Renal cortical epithelial cell (primary cell): ENCODE measurements at places on chromosomes 7 and 10.

DNA sequence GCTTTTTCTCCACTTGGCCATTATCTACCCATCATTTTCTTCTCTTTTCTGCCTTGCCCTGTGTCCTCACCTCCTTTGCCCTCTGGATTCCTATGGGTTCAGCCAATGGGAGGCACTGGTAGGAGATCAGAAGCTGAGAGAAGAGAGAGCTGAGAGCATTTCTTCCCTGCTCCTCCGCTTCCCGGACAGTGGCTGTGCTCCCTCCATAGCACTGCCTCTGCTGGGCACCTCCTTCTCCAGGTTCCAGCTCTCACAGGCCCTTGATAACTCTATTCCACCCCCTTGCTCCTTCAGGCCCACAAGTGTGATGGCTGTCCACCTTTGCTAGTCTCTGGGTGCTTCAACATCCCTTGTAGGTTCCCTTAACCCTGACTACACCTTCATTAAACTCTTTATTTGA lies 79.6 kb downstream of the LSM5 start:
- DNase-seq, result no peak

- no peak for DNase-seq
Observed at GRCh38 chr10:3734111-3734510, 50.9 kb downstream of the KLF6 start.

DNA sequence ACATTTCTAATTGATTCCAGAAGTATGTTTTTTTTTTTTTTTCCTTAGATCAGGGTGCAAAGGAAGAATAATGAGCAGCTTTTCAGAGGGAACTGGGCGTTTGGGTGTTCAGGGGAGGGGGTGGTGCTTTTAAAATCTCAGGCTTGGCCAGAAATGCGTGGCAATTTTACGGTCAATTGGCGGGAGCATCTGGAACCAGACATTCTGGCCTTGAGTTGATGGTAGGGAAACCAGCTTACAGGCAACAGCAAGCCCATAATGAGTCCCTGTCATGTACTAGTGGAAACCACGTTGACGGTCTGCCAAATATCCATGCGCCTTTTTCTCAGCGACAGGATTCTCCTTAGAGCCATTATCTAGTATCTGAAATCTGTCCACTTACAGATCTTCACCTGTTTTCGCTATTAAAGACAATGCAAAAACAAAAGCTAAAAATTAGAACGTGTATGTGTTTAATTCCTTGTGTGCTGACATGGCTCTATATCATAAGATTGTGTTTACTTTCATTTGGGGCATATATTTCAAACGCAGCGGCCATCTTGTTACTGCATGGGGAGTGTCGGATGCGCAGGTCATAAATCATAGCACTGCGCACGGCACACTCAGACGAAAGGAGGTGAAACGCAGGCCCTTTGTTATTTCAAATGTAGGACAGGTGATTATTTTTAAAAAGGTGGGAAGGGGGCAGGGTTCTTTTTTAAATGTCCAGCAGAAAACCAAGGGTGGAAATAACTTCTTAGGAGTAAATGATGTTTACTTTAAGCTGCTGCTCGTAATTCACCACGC lies 209.2 kb downstream of the AGMO start:
- DNase-seq, result no peak

GRCh38 chr7:80213814-80214213 lies 79.2 kb downstream of the GNAI1 start:
- peak; percentile 53 for DNase-seq

DNA sequence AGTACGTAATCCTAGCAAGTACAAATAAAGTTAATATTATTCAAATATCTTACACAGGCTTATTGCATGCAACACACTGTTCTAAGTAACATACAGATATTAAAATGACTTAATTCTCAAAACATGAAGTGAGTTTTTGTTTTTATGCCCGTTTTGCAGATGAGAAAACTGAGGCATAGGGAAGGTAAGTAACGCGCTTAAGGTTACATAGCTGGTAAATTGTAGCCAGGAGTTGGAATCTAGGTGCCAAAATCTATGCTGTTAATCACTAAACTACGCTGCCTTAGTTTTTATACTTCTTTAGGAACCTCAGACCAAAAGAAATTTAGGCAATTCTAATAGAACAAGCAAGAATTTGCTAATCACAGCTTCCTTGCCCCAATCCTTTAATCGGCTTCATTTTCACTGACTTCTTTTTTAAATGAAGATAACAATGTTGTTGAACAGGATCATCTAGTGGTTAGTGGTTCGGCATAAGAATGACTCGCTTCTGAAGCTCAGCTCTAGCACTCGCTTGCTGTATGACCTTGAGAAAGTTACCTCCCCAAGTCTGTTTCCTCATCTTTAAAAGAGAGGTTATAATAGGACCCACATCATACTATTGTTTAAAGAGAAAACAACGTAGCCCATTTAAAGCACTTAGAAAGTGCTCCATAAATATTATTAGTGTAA lies 1.0 kb upstream of the LRRTM3 start:
- no peak for DNase-seq

DNA sequence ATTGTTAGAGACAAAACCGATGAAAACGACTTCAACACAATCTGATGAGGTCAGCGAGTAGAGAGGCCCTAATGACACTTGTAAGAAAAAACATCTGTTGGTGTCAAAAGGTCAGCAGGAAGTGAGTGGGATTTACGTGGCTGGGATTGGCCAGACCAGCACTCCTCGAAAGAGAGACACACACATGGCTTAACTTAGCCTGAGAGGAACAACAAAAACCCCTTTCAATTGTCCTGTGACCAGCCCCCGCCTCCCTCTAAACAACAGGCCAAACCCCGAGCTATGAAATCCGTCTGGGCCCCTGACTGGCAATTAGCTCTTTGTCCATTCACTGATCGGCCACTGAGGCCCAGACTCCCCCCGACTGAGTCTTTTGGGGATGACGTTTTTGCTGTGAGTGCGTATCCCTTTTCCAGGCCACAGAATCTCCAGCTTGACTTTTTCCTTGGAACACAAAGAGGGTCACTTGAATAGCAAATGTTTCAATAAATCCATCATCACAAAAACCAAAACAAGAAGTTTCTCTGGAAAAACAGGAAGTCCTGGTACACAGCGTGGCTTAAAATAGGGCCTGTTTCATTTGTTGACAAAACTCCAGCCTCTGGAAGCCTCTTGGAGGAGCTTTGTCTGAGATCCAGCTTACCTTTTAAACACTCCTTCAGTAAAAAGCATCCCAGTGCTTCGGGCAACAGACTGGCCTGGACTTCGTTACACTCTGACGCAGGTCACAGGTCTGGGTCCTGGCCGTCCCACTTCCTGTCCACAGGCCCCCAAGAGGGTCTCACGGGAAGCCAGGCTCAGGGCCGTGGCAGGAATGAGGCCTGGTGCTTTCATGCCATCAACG lies 103.0 kb downstream of the CTBP2 start:
- DNase-seq, result peak; percentile 63

DNA sequence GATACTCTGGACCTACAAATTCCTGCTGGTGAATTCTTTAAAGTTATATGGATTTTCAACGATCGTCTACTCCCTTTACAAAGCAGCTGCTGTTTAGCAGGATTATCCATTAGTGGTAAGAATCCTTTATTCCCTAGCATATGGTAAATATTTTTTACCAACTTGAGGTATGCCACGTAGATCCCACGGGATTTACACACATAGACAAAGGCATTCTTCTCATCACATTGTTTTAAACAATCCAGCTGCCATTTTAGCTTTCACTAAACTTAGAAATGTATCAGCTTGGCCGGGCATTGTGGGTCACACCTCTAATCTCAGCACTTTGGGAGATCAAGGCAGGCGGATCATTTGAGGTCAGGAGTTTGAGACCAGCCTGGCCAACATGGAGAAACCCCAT lies 148.0 kb upstream of the SH2B2 start:
- no peak for DNase-seq
